BJ (cell line): ENCODE measurements at places on chromosomes 13 and 19. TPM values are rescaled to one million over a fixed set of nuclear protein-coding genes. Genes with fewer than 3 reads are reported as not detected.

DNA sequence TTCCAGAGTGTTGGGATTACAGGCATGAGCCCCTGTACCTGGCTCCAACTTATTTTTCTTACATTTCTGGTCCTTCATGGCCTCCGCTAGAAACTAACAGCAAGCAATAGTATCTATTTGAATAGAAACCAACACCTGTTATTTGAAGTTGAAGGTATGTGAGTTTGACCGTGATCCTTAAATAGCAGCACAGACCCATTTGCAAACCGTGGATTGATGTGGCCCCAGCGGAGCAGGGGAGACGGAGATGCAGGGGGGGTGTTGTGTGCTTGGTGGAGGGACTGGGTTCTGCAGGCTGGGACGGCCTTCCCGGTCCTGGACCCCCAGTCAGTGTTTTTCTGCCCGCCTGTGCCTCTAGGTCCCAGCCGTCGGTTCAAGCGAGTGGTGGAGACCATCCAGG lies 16.9 kb downstream of the TMEM150B start:
- no peak for DNase-seq

GRCh38 chr19:55958356-55958755 lies 10.7 kb downstream of the NLRP8 start:
- no peak for DNase-seq

DNA sequence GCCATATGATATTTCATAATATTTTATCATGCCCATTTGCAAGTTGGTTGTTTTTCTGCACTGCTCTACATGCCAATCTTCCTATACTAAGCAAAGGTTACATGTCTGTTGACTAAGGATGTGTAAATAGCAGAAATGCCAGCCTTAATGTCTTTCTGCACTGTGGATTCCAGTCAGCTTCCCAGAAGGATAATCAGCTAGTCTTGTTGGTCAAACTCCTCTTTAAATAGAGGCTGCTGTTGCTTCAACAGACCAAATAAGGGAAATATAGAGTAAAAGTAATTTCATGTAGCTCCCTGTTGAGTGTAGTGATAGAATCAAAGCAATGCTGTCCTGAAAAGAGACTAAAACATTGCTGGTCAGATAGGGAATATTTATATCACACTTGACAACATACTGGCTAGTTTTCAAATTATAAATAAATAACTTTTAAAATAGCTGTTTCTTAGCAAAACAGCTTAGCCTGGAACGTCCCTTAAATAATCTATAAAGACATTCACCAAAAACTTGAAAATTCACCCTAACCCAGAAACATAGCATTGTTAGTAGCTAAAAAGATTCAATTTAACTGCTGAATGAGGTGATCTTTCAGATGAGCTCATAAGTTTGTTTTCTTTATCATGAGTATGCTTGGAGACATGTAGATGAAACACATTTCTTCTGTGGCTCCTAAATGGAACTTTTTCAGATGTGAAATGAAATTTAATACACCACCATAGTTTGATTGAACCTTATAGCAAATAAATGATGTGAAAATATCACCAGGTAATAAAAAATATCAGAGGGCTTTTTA lies 56.6 kb downstream of the FRY start:
- no peak for DNase-seq

GRCh38 chr13:107809125-107809524 lies 406.2 kb downstream of the LIG4 start:
- no peak for DNase-seq

The YIPF2 gene
- polyA plus RNA-seq, result 79.3 and 138 TPM in 2 replicates

DNA sequence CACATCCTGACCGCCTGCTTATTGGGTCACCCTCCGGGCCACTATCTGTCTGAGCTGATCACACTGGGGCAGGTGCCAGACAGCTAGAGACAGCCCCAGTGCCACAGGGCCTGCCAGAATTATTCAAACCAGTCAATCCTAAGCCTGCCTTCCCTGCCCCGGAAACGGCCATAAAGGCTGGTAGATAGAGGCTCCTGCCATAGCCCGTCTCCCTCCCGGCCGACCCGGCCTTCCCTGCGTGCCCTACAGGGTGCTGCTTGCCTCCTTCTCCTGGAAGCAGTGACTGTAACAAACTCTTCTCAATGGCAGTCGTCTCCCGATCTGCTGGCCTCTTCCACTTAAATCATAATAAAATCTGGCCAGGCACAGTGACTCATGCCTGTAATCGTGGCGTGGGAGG lies 158.6 kb upstream of the SOX1 start:
- no peak for DNase-seq

- no peak for DNase-seq
Measured at GRCh38 chr19:44772959-44773358, 4.7 kb upstream of the CBLC start.
